Esophagus muscularis mucosa (tissue), 4 donors: ENCODE measurements at places on chromosomes 12 and 14. TPM values are rescaled to one million over a fixed set of nuclear protein-coding genes. Genes with fewer than 3 reads are reported as not detected.

DNA sequence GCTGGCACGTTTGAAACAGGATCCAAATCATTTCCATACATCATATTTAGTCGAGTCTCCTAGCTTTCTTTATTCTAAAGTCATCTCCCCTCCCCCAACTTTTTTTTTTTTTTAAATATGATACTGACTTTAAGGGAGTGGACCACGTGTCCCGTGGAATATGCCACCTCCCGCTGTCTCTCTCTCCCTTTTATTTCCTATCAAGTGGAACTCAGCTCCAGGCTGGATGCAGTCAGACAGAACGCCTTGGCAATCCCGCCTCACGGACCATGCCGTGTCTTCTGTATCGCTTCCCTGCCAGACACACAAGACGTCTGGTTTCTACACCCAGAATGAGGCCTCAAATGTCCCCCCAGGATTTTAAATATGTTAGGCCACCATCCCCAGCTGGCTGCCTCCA lies 21.2 kb downstream of the BCL7A start:
- peaks cover 9% of the 10 kb centered on the region for H3K36me3 ChIP-seq
- no peaks in the 10 kb centered on the region for H3K4me1 ChIP-seq
- no peaks in the 10 kb centered on the region for H3K27me3 ChIP-seq
- H3K4me3 ChIP-seq = no peak overlapping the region

Gene KCNC2
- total RNA-seq = 0.17 TPM

Gene RNASE3
- total RNA-seq = 0.83 TPM

Gene LRP1-AS
- not detected for total RNA-seq

DNA sequence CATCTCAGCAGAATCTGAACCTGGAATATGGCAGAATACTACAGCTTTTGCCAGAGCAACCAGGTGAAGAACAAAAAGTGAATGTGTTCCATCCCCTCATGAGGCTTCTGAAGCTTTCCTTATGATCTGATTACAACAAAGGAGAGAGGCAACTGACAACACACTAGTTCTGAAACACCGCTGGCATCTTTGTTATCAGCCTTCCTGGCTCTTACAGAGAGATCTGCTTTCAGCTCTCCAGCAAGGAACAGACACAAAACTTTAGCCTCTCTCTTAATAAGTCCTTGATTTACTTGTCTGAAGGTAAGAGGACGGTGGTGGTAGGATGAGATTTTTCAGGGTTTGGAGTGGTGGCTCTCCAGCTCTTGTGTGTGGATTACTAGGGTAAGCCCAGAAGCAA lies 227.0 kb downstream of the PPM1H start:
- H3K27ac ChIP-seq = no peak overlapping the region
- no peaks in the 10 kb centered on the region for H3K36me3 ChIP-seq
- no peak for DNase-seq

DNA sequence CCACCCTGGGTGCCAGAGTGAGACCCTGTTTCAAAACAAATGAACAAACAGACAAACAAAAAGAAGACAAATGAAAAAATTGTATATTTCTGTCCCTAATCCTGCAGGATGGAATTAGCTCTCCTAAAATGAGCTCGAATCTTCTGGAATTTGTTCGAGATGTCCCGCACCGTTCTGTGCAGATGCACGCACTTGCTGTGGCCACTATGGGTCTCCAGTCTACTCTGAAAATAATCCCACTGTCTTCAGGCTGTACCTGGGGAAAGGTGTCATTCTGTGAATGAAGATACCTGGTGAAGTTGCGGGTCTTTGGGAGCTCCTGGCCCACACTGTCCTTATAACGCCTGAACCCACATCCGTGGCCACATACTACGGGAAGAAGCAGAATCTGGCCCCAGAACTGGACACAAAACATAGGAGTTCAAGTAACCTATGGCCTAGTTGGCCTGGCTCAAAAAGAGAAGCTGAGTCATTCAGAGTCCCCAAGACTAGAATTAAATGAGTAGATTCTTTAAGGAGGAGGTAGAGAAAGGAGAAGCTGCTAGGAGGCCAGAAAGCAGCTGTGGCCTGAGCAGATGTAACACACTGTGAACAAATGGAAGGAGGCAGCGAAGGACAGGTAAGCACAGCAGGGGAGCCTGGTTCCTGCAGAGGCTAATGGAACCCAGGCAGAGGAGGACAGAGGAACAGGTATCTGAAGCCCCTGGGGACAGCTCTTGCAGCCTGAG lies 108.6 kb downstream of the FOXN3 start:
- H3K4me1 ChIP-seq = peaks cover 47% of the 10 kb centered on the region
- H3K27ac ChIP-seq = no peak overlapping the region
- DNase-seq = no peak
- H3K27me3 ChIP-seq = no peaks in the 10 kb centered on the region
- H3K4me3 ChIP-seq = no peak overlapping the region
- H3K36me3 ChIP-seq = no peaks in the 10 kb centered on the region

Gene SMIM41
- 2.9 TPM for total RNA-seq

DNA sequence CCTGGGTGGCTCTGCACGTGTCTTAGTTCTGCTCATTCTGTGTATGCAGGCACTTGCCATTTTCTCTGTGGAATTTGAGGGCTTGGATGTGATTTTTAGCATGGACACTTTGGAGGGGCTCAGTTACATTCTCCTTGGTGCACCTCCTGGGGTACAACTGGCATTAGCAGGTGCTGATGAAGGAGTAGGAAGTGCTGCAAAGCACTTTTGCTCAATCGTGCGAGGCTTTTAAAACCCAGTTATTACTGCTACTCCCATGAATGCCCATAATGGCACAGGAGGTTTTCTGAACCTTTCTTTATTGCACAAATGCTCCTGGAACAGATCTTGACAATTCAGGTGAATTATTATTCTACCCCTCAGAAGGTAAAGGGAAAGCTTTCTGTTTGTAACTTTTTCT lies 78.7 kb downstream of the SLC25A47 start:
- H3K4me1 ChIP-seq = peaks cover 16% of the 10 kb centered on the region
- no peak overlapping the region for H3K4me3 ChIP-seq
- no peak for DNase-seq
- no peak overlapping the region for H3K27ac ChIP-seq
- H3K27me3 ChIP-seq = no peaks in the 10 kb centered on the region
- no peaks in the 10 kb centered on the region for H3K36me3 ChIP-seq

GRCh38 chr12:4813741-4814140 lies 93.5 kb downstream of the GALNT8 start:
- no peak overlapping the region for H3K27ac ChIP-seq

DNA sequence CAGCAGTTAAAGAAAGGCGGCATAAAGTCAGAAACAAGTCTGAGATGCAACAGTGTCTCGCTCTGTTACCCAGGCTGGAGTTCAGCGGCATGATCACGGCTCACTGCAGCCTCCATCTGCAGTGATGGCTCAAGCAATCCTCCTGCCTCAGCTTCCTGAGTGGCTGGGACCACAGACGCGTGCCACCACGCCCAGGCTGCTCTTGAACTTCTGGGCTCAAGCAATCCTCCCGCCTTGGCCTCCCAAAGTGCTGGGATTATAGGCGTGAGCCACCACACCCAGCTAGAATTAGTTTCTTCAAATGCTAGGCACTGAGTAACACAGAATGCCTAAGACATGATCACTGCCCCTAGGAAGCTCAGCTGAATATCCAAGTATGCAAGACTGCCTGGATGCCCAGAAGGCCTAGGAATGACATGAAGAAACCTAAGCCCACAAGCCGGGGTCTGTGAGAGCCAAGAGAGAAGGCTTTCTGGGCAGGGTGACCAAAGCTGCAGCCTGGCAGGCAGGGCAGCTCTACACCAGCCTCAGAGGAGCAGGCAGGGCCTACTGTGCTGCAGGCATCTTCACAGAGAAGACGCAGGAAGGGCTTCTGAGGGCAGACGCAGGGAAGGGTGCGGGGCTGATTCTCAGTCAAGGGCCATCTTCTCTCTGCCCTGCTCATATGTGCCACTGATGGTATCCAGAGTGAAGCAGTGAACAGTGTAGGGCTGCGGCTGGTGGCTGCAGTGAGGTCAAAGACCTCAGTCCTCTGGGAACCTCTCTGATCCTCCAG lies 4.3 kb upstream of the PPP2R5C start:
- no peak overlapping the region for H3K4me3 ChIP-seq
- H3K27ac ChIP-seq = no peak overlapping the region
- peaks cover 9% of the 10 kb centered on the region for H3K4me1 ChIP-seq
- peak; percentile 72 for DNase-seq
- H3K27me3 ChIP-seq = peaks cover 26% of the 10 kb centered on the region

GRCh38 chr14:90213099-90213748 lies 43.1 kb upstream of the PSMC1 start:
- DNase-seq = no peak
- no peak overlapping the region for H3K4me3 ChIP-seq
- no peaks in the 10 kb centered on the region for H3K4me1 ChIP-seq
- H3K27me3 ChIP-seq = no peaks in the 10 kb centered on the region

GRCh38 chr12:64061868-64062375 lies 160.2 kb downstream of the KICS2 start:
- H3K27ac ChIP-seq = no peak overlapping the region
- H3K27me3 ChIP-seq = no peaks in the 10 kb centered on the region
- H3K4me1 ChIP-seq = no peaks in the 10 kb centered on the region
- H3K36me3 ChIP-seq = peaks cover 4% of the 10 kb centered on the region
- DNase-seq = no peak

Gene TOGARAM1
- 13.2 TPM for total RNA-seq

DNA sequence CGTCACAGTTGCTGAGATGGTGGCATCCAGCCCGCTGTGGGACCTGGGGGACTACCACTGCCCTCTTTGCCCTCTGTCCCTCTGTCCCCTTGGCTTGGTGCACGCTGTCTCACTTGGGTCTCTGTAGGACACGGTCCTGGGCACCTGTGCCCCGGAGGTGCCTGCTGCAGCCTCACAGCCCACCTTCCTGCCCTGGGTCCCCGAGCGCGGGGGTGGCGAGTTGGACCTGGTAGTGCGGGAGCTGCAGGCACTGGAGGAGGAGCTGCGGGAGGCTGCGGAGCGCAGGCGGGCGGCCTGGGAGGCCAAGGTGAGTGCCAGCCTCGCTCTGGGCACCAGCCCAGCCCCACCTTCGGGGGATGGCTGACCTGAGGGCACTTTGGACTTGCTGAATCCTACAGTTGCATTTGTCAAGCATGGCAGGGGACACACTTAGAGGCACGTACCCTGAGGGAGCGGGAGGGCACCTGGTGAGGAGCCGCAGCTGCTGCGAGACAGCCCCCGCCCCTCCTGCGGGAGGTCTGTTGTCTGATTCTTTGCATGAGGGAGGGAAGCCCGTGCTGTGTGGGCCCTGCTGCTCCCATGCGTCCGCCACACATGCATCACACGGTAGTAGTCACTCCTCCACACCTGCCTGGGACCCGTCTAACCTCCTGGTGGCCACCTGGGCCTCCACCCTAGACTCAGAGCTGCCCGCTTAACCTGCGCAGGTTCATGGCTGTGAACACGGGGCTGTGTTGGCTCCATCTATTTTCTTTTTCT lies 6.8 kb downstream of the TEDC1 start:
- peaks cover 6% of the 10 kb centered on the region for H3K4me1 ChIP-seq
- H3K36me3 ChIP-seq = peaks cover under 1% of the 10 kb centered on the region
- no peak overlapping the region for H3K4me3 ChIP-seq
- DNase-seq = no peak
- H3K27me3 ChIP-seq = peaks cover 2% of the 10 kb centered on the region

DNA sequence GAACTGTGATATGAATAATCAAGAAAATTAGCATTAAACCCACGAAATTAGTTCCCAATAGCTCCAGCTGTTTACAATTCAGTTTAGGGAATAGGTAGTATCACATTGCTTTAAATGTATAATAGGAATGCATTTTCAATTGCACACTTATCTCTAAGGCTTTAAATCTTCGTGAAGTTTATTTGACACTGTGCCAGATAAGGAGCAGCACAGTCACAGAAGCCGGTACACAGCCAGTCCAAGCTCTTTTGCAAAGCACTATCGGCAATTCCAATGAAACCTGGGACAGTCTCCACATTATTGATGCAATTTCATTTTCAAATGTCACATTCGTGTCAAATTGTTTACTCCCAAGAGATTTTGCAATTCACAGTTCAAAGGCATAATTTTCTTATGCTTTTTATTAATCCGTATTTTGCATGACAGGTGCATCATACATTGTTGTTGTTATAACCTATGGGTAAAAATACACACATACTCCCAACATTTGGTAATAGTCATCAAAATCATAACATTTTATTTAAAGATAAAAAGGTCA lies 602.8 kb downstream of the RPS29 start:
- no peaks in the 10 kb centered on the region for H3K36me3 ChIP-seq
- H3K4me1 ChIP-seq = no peaks in the 10 kb centered on the region
- no peak overlapping the region for H3K4me3 ChIP-seq
- H3K27me3 ChIP-seq = no peaks in the 10 kb centered on the region
- no peak for DNase-seq
- no peak overlapping the region for H3K27ac ChIP-seq

DNA sequence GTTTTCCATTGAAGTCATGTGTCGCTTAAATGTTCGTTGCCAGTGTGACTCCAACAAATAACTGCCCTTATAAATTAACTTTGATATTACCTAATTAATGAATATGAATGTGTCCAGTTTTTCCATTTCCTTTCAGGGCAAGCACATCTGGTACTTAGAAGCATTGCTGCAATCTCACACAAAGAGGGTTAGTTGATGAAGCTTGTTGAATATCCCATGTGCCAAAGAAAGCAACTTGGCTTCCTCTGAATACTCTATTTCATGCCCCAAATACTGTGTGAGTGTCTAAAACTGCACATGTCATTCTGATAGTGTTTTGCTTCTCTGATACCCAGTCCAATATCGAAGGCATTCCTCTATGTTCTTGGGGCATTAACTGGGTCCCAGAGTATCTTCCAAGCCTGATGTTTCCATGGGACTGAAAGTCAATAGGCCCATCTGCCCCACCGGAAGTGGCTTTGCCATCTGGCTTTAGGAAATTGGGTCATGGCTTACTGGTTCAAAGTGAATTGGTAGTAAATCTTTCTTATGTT lies 75.8 kb upstream of the CNTN1 start:
- H3K4me3 ChIP-seq = no peak overlapping the region
- no peak for DNase-seq
- H3K27ac ChIP-seq = no peak overlapping the region

Gene HIP1R
- 13.7 TPM for total RNA-seq

DNA sequence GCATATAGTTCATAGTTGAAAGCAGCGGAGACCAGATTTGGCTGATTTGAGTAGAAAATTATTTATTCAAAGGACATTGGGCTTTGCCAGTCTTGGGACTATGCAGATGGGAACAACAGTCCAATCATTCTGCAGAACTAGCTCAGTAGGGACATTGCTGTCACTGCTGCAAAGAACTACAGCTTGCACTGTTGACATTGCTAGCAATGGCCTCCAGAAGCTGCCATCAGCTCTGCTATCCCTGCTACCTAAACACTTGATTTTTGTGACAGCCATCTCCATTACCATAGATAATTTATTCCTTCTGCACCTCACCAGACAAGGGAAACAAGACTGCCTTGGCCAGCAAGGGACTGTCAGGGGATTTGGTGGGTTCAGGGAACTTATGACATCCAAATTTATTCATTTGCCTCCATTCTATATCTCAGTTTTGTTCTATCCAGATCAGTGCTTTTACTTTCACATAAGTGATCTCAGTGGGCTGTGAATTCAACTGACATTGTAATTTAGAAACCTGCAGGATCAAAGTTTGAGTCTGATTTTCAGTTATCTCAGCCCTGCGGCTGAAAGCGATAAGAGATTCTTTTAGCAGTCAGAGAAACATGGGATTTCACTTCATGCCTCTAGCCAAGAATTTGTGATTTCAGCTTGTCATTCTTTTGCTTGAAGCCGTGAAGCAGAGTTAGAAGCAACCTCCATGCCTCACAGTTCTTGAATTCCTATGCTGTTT lies 136.7 kb upstream of the FBXO33 start:
- H3K36me3 ChIP-seq = no peaks in the 10 kb centered on the region
- DNase-seq = no peak
- H3K27ac ChIP-seq = no peak overlapping the region
- no peak overlapping the region for H3K4me3 ChIP-seq
- no peaks in the 10 kb centered on the region for H3K4me1 ChIP-seq
